NCI-H1417 (cell line): ENCODE measurements at places on chromosomes 7 and 10.

- peak; percentile 93 for DNase-seq
Observed at GRCh38 chr7:5711409-5711808, 70.1 kb downstream of the RNF216 start.

GRCh38 chr10:78255796-78256638 lies 222.4 kb downstream of the RPS24 start:
- no peak for DNase-seq

DNA sequence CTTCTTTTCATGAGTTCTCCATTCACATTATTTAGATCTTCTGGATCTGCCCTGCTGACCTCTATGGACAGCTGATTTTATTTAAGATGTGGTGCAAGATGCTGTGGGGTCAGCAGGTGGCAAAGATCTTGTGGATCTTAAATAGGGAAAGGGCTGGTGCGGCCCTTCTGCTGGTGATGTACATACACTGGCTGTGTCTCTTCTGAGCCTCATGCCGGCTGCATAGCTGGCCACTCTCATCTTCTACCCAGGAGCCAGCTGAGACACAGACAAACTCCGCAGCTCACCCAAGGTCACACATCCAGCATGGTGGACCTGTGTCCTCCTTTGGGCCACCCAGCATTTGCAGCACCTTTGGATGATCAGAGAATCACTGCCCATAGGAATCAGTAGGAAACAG lies 9.7 kb downstream of the RBP3 start:
- no peak for DNase-seq

GRCh38 chr7:111393011-111393754 lies 169.1 kb downstream of the IMMP2L start:
- DNase-seq, result no peak

DNA sequence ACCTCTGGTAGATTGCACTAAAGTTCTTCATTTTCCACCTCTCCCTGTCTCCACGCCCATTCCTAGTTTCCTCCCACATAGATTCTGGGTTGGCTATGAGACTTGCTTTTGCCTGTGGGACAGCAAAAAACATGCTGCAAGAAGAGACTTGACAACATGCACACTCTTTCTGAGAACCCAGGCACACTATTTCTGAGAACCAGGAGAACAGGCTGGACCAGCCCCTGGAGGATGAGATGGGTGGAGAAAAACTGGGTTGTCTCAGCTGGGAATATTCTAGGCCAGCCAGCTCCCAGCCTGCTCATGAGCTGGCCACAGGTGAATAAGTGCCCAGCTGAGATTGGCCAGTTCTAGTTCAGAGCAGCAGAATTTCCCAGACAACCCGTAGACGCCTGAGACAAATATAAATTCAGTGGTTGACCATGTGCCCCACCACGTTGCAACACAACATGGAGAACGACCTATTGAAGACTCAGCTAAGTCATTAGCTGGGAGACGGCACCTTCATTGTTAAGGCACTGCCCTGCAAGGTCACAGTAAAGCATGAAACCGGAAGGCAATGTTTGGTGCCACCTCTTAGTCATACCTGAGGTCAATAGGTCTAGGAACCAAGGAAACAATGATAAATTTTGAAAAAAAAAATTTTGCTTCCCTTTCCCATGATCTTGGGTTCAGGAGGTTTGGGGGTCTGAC lies 92.7 kb upstream of the AKR1E2 start:
- no peak for DNase-seq

DNA sequence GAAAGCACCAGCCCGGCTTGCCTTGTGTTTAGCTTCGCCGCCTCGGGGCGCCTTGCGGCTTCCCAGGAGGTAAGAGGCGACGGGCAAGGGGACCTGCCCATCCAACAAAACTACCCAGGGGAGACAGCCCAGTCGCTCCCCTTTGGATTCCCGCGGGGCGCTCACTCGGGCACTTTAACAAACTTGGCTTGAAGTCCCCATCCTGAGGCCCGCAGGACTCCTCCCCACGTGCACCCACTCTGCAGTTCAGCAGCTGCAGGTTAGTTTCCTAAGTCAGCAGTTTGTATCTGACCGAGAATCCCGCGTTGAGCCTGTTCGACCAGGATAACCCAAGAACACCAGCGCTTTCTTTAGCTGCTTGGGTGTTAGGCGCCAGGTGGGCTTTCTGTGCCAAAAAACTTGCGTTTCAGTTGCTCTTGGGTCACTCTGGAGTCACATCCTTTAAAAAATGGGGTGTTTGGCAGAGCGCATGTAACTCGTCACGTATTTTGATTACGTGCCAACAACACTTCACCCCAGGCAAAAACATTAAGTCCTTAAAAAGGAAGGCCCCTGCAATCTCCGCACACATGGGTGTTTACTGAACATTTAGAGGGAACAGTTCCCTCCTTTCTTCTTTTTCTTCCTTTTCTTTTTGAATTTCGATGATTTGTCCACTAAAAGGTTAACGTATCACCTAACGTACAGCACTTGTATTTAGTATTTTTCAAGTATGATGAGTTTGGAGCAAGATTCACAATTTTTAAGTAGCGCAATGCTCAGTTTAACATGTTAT lies 876 bp downstream of the DNAH11 start:
- DNase-seq, result peak; percentile 75

DNA sequence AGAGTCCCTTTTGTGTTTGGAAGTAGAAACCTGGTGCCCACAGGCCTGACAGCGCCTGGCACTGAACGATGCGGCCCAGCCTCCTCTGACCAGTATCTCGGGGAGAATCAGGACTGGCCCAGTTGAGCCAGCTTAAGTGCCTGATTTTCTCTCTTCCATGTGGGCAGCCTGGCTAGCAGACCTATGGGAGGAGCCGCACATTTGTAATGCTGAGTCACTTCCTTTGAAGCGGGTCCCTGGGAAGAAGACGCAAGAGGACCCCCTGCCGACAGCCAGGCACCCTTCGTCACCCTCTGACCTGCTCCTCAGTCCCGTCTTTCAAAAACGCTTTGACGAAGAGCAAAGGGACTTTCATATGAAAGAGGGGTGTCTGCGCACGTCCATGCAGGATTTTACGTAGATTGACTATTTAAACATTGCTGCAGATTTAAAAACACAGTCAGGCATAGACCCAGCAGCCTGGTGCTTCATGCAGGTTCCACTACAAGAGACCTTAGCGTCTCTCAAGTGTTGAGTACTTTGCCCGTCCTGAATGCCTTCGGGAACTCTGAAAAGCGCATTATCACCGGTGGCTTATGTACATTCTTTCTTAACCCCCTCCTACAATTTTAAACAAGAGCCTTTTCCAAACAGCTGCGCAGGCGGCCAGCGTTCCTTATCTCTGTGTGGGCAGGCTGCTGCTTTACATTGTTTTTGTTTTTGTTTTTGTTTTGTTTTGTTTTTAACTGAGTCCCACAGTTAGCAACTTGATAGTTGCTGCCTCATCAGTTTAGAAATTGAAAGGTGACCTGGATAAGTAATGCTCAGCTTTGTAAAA lies 36.5 kb upstream of the AP5Z1 start:
- DNase-seq, result peak; percentile 83

- peak; percentile 67 for DNase-seq
Observed at GRCh38 chr10:31697271-31698180, 231.1 kb downstream of the ARHGAP12 start.

- no peak for DNase-seq
Observed at GRCh38 chr7:139692723-139693122, 85.1 kb downstream of the HIPK2 start.

DNA sequence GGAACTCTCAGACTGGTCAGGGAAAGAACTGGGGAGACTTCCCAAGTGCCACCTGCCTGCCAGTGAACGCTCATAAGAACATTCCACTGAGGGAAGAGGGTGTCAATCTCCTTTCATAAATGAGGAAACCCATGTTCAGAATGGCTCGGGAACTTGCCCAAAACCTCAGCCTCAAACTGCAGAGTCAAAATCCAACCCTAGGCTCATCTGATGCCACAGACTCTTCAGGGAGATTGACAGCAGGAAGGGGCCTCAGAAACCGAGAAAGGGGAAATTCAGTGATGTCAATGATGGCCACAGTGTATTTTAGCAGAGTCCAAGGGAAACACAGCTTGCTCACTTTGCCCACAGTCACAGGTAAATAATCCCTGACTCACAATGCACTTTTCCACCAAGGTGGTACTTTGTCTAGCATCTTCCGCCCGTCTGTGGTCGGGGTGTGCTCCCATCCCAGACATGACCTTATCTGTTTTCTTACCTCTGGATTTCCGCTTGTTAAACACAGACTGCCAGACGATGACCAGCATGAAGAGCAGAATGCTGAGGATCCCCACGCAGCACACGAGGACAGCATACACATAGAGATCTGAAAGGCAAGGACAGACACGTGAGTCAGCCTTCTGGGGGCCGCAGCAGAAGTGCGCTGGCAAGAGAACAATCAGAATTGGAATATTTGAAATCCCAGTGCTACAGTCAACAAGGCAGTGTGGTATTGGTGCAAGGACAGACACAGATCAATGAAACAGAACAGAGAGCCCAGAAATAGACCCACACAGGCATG lies 38.4 kb downstream of the VSTM4 start:
- no peak for DNase-seq

DNA sequence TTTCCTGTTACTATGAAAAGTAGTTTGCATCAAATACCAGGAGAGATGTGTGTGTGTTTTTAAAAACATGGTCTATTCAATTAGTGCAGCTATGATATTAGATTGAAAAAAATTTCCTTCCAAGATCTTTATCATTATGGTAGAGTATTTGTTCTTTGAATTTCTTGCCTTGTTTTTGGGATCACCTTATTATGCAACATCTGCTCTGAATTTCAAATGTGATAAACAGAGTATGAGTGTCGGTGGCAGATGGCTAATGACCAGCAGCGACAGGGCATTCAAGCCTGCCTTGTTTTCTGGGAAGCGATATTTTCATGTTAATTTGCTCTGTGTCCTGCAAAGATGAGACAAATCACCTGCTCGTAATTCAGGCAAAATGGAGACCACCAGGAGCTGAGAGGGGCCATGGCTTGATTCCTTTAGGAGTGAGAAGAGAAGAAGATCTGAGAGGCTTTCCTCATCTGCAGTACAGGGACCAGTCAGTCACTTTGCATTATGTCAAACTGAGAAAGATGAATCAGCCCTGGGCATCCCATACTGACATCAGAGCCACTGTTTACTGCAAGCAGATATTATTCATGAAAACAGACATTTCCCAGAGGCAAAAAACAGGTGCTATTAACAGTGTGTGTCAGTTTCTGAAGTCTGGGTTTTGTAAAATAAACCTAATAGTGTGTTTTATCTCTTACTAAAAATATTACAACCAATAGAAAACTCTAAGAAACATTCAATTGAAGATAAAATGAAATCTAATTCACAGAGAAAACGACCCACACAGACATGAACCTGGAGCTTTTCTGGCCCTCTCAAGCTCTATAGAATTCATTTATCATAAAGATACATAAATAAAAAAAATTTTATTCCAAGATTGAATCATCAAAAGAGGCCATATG lies 67.6 kb downstream of the CDK6 start:
- peak; percentile 83 for DNase-seq

DNA sequence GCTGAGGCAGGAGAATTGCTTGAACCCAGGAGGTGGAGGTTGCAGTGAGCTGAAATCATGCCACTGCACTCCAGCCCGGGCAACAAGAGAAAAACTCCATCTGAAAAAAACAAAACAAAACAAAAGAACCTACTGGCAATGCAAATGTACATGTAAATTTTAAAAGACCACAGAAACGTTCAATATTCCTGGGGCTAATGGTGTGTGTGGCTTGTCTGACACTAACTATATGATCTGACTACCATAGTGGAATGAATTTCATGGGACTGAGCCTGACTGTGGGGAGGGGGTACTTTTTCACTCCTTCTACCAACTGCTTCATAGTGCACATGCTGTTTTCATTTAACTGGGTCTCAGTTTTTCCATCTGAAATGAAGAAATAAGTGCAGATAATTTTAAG lies 69.6 kb downstream of the ITPRID1 start:
- no peak for DNase-seq

DNA sequence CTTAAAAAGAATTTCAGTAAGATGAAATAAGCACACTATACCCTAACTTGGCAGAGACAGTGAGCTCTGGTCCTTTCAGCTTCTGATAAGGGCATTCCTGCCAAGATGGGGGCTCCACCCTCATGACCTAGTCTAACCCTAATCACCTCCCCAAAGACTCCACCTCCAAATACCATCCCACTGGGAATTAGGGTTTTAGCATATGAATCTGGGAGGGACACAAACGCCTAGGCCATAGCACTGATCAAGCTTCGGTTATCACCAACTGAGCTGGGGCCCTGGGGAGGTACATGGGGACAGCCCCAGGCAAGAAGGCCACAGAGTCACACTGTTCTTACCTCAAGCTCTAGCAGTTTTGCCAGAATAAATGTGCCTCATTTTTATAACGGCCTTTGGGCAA lies 31.4 kb downstream of the PALS2 start:
- no peak for DNase-seq

DNA sequence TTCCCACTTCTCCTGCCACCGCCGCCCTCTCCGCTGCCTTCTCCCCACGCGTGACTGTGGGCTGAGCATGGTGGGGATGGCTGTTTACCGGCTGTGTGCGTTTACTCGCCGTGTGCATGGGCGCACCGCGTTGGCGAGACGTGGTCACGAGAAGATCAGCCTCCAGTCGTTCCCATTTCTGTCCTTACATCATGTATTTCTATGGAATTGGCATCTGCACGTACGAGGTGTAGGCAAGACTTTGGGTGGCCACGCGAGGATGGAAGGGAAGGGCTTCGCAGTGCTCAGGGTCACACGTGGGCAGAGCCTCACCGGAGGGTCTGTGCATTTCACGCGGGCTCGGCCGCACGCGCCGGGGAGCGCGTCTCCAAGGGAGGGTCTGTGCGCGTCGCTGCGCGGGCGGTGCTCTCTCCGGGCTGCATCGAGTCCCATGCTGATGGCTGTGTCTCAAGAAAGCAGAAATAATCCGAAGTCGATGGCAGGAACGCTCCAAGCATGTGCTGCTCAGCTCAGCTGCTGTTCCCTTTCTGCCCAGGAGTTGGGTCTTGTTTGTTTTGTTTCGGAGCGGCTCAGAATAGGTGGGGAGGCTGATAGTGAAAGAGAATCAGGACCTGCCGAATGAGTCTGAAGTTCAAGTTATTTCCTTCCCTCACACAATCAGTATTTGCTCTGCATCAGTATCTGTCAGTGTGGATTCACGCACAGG lies 973 bp downstream of the CAMK1D start:
- peak; percentile 63 for DNase-seq

- no peak for DNase-seq
Observed at GRCh38 chr10:29643771-29644501, 9.2 kb upstream of the SVIL start.

DNA sequence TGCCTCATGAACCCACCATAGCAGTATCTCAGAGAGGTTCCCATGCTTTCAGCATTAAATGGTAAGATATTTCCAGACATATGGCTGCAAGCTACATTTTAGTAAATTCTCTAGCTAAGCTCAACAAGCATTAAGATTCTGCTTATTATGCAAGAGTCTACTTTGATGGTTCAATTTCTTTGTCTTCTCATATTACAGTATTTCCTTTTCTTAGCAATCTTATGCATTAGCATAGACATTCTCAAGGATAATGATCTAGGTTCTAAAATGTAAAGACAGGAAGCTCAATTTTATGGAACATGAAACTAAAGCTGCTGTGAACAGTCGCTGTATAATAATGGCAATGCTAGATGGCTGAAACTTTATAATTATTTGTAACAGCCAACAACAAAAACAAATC lies 39.2 kb downstream of the MEOX2 start:
- no peak for DNase-seq
